ELR (cell line): ENCODE measurements at places on chromosomes 4 and X.

- no peak for DNase-seq
Measured at GRCh38 chr4:110926841-110927400, 304.0 kb upstream of the PITX2 start.

- DNase-seq: peak; percentile 79
Measured at GRCh38 chr4:156672492-156673305, 298.9 kb downstream of the PDGFC start.

DNA sequence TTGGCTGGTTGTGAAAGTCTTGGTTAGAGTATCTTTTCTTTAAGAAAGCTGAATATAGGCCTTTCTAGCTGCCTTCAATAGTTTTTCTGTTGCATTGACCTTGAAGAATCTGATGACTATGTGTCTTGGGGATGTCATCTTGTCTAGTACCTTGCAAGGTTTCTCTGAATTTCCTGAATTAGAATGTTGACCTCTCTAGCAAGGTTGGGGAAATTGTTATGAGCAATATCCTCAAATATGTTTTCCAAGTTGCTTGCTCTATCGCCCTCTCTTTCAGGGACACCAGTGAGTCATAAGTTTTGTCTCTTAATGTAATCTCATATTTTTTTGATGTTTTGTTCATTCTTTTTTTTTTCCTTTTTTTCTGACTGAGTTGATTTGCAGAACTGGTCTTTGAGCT is 194.7 kb downstream of the RAB28 start:
- DNase-seq: peak; percentile 63

DNA sequence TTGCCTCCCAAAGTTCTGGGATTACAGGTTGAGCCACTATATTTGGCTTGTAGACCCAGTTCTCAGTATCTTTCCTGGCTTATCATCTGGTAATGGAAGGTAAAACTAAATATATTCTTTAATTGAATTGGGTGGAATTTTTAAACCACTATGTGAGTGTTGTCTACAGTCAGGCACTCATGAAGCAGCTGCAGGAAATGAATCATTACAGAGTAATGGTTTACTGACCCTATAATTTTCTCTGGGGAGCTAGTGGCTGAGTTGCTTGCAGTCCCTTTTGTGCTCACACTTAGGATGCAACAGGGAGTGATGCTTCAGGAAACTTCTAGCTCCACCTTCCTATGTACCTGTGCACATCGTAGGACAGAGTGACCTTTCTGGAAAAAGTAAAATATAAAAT is 4.1 kb upstream of the UGT2B7 start:
- peak; percentile 64 for DNase-seq

- no peak for DNase-seq
Measured at GRCh38 chr4:8048856-8049676, 109.4 kb upstream of the AFAP1 start.

DNA sequence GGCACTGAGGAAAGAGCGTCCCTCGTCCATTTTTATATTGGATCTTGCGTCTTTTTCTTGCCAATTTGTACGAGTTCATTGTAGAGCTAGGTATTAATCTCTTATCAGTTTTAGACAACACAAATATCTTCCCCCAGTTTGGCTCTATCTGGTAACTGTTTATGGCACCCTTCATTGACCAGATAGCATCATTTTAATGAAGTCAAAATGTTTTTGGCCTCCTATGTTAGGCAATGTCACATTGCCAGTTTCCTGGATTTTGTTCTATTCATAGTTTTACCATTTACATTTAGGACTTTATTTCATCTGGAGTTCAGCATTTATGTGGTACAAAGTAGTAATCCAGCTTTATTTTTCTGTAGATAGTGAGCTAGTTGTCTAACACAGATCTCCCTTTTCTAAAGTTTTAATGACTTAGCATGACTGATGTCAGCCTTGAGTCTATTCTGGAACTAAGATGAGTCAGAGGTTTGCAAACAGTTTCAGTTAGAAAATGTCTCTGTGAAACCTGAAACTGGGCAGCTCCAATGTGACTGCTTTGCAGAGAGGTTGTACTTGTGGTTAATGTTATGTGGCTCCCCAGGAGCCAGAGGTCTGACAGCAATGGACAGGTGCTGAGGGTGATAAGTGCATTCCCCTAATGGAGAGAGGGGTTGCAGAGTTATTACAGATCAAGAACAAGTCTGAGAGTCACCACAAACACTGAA is 5.3 kb upstream of the STBD1 start:
- peak; percentile 80 for DNase-seq
